Activated naive CD4-positive, alpha-beta T cell (primary cell): ENCODE measurements at places on chromosomes 11 and 22.

- no peak for DNase-seq
Measured at GRCh38 chr11:121521145-121522042, 68.6 kb upstream of the SORL1-AS1 start.

DNA sequence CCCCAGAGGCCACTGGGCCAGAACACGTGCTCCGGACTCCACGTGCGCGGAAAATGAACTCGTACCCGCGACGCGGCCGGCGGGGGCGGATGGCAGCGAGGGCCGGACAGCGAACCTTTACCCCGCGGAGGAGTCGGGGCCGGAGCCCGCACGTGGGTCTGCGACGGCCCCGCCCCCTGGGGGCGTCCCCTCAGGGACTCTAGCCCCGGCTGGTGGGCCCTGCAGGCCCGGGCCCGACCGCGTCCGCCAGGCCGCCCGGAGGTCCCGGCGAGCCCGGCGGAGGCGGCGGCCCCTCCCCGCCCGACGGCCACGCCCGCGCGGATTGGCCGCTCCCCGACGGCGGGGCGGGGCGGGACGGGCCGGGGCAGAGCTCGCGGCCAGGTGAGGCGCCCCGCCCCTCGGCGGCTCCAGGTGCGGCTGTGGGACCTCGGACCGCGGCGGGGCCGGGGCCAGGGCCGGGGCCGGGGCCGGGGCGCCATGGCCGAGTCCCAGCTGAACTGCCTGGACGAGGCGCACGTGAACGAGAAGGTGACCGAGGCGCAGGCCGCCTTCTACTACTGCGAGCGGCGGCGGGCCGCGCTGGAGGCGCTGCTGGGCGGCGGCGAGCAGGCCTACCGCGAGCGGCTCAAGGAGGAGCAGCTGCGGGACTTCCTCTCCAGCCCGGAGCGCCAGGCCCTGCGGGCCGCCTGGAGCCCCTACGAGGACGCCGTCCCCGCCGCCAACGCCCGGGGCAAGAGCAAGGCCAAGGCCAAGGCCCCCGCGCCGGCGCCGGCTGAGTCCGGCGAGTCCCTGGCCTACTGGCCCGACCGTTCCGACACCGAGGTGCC lies at the start of gene FAM83F:
TSS of gene FAM83F (plus strand) at position 389 of the 827 bp plus-strand sequence. CDS start at position 478, 89 bp downstream.
- peak; percentile 26 for DNase-seq

GRCh38 chr11:114033572-114033971 lies 25.9 kb upstream of the ZBTB16 start:
- DNase-seq: no peak

DNA sequence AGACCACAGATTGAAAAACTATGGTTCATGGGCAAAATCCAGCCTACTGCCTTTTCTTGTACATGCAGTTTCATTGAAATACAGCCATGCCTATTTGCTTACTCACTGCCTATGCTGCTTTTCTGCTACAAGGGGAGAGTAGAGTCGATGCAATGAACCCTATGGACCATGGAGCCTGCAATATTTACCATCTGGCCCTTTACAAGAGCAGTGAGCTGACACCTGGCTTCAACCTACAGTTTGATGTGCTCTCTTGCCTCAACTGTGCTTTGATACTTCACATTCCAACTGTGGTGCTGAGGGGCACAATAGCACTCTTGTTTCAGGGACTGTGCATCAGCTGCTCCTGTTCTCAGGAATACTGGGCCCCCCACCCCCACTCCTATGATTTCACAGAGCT lies 239.5 kb upstream of the SORL1-AS1 start:
- DNase-seq: no peak

DNA sequence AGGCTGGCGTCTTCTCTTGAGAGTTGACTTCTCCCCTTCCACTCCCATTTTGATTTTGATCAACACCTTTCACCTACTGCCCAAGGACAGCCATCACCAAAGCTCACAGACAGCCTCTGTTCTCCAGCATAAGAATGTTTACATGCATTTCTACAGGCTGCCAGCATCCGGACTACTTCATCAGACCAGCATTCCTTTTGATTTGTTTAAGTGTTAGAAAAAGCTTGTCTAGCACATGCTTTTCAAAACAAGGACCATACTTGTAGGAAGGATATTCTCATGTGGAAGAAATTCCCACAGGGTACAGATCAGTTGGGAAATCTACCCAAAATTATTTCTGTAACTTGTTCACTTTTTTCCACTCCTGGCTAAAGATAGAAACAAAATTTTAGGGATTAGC lies 6.2 kb upstream of the KCNA4 start:
- DNase-seq: no peak

GRCh38 chr11:106091480-106092123 lies 14.1 kb downstream of the AASDHPPT start:
- no peak for DNase-seq

DNA sequence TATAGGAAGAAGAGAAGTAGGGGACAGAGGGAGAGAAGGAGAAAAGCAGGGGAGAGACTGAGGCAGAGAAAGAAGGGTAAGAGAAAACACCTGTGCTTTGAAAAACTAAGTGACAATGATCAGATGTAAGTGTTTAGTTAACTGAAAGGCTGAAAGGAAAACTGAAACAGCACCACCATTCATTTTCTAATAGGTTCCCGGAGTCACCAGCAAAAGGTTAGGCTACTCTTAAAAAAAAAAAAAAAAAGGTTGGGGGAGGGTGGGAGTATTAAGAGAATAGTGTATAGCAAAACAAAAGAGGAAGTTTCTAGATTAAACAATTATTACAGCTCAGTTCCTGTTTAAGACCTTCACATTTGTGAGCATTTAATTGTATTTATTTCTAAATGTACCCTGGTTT lies 113.8 kb downstream of the CADM1 start:
- DNase-seq: no peak

GRCh38 chr11:124301548-124301947 lies 12.2 kb downstream of the OR8D1 start:
- no peak for DNase-seq
